ENCODE measurements at places on chromosomes 7 and 10.

- no peak for DNase-seq
These were observed 231.3 kb upstream of the NPY start for GRCh38 chr7:24052572-24053260.

- DNase-seq = no peak
These were observed 70.2 kb upstream of the MKX start for GRCh38 chr10:27815846-27816245.

DNA sequence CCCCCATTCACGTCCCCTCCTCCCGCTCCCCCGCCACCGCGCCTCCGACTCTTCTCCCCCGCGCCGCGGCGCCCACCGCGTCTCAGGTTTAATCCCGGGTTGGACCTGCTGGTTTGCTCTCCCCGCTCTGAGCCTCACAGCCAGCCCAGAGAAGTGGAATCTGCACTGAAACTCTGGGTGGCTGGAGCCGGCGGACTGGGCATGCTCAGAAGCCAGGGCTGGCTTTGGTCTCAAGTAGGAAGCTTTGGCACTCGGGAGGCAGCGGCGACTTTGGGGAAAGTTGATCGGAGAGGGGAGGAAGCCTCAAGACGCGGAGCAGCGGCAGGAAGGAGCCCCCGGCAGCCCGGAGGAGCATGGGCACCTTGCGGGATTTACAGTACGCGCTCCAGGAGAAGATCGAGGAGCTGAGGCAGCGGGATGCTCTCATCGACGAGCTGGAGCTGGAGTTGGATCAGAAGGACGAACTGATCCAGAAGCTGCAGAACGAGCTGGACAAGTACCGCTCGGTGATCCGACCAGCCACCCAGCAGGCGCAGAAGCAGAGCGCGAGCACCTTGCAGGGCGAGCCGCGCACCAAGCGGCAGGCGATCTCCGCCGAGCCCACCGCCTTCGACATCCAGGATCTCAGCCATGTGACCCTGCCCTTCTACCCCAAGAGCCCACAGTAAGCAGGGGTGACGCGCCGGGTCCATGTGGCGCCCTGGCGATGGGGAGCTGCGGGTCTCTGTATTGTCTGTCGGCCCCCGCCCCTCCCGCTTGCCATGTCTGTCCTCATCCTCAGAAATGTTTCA is at the start of gene PRKG1:
Gene PRKG1, plus strand, starts transcription at position 250 of the 791 bp plus-strand sequence.
- DNase-seq = peak; percentile 38

- DNase-seq = no peak
These were observed 165.1 kb downstream of the AHR start for GRCh38 chr7:17463511-17464085.

DNA sequence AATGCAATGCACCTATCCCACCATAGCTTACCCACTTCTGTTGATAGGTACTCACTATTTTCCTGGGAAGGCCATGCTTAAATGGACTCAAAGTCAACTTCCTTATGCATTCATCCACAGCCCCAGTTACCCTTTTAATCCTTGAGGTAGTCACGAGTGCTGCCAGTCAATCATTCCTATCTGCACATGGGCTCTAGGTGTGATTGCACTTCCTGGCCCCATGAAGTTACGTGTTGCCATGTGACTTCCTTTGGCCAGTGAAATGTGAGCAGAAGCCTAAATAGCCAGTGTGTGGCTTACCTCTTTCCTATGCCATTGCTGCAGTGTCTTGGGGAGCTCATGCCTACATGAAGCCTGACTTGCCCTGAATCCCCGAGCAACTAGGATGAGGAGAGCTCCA is 23.5 kb upstream of the EIF5AL1 start:
- DNase-seq = no peak

Measured in GM13976 (cell line).